Mammary epithelial cell (primary cell): ENCODE measurements at places on chromosomes 1 and 21.

DNA sequence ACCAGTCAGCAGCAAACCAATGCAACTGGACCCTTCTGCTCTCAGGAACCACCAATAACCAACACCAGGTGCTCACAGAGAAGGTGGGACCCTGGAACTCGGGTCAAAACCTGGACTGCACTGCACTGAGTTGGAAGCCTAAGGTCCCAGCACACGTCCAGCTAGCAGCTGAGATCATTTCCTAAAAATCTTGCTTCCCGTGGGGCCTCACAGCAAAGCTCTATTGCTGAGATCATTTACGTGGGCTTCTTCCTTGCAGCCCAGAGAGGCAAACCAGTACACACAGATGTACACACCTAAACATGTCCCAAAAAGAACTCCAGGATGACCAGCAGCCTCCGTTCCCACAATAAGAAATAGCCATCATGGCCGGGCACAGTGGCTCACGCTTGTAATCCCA is 22.8 kb upstream of the STMN1 start:
- DNase-seq, result no peak

GRCh38 chr1:41362749-41363590 is 1.7 kb downstream of the FOXO6 start:
- DNase-seq, result no peak

GRCh38 chr1:44389437-44389836 is 15.6 kb upstream of the RNF220 start:
- no peak for DNase-seq

- DNase-seq, result peak; percentile 58
Observed at GRCh38 chr1:87644579-87645190, 316.0 kb downstream of the LMO4 start.

DNA sequence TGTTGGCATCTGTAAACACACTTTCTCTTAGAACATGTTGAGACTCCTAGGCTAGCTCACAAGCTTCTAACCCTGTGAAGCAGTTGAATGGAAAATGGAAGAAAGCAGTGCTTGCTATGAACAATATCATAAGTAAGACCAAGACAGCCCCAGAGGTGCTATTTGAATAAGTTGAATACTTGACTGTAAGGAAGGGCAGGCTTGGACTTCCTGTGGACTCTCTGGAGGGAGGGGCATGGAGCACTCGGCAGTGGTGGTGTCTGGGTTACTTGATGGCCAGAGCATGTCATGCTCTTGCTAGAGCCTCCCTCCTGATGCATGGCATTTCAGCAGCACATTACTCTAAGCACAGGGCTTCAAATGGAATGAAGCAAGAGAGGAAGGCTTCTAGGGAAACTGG is 60.0 kb downstream of the MRPS6 start:
- DNase-seq, result no peak

- DNase-seq, result no peak
Observed at GRCh38 chr1:206757524-206758266, 12.9 kb upstream of the IL19 start.

- DNase-seq, result no peak
Observed at GRCh38 chr1:17741052-17741451, 14.1 kb upstream of the ACTL8 start.

GRCh38 chr1:31413405-31414001 is 490 bp downstream of the SERINC2 start:
- peak; percentile 53 for DNase-seq

- DNase-seq, result no peak
Observed at GRCh38 chr1:110243146-110243545, 33.0 kb downstream of the KCNC4 start.

GRCh38 chr1:164337885-164338284 is 221.1 kb upstream of the PBX1 start:
- no peak for DNase-seq

GRCh38 chr1:29684141-29684540 is 447.8 kb downstream of the PTPRU start:
- DNase-seq, result no peak

DNA sequence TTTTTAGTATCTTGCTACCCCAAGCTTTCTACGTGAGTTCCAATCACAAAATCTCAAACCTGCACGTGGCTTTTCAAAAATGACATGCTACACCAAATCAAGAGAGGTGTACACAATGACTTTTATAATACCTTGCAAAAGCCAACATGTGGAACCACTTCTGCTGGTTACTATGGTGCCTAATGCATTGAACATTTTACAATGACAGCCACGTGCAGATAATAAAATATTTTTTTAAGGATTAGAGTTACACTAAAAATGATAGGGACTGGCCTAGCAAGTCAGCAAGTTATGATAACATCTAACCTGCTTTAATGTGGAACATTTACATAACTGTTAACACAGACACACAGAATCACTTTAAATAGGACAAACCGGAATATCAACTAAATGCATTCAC is 30.2 kb downstream of the EYA3 start:
- DNase-seq, result no peak

DNA sequence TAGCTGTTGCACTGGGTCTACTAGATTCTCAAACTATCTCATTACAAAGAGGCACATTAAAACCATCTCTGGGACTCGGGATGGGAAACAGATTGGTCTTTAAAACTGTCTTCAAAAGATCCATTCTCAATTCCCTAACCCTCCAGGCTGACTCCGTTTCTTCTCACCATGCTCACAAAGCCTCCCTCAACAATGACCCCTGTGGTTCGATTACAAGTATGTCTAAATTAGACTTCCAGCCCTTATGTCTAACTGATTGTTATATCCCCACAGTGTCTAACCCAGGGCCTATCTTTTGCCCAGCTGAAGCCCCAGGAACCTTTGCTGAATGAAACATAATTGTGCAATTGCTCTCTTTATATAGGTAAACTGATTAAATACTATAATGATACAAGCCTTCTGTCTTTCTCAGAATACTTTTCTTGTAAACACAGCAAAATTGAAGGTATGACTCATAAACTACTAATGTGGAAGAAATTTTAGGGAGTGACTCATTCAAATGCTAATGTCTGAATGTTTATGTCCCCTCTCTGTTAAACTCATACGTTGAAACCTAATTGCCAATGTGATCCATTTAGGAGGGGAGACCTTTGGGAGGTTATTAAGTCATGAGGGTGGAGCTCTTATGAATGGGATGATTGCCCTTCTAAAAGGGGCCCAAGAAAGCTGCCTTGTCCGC is 65.6 kb upstream of the DAB1 start:
- peak; percentile 39 for DNase-seq
